Stimulated activated CD8-positive, alpha-beta memory T cell treated with anti-CD3 and anti-CD28 coated beads, Interleukin-2, amount 100 ng/mL, for 1 hour (primary cell): ENCODE measurements at places on chromosomes 3 and 15.

DNA sequence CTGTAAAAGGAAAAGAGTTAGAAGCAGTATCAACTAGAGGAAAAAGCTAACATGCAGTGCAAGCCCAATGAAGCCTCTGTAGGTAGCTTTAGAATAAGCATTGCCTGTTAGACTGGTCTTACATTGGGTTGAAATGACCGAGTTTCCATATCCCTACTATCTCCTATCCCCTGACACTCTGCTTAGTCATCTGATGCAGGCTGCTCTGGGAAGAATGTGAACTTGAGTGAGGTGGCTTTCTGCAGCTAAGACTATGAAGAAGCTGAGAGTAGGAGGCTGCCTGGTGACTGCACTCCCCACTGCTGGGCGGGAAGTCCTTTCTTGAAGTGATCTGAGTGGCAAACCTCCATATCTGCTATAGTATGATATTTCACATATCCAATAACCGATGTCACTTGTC, 64.7 kb downstream of the OXSM start:
- DNase-seq, result no peak

GRCh38 chr3:193396451-193397244, 18.1 kb upstream of the ATP13A5 start:
- no peak for DNase-seq

DNA sequence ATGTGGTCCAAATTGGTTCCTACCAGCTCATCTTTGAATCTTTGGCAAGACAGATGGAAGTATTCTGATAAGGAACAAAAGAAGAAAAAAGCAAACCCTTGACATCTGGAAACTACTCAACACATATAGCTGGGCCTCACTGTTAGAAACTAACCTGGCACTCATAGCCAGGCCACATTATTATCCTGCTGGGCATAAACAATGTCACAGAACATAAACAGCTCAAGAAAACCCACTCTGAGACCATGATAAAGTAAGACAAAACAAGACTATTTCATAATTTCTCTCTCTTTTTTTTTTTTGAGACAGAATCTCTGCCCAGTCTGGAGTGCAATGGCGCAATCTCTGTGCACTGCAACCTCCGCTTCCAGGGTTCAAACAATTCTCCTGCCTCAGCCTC, 1093.2 kb downstream of the FHIT start:
- no peak for DNase-seq

- no peak for DNase-seq
Observed at GRCh38 chr3:178084938-178085816, 451.1 kb upstream of the KCNMB2 start.

GRCh38 chr15:53658255-53658654, 101.2 kb downstream of the WDR72 start:
- no peak for DNase-seq

GRCh38 chr3:125212509-125213363, at the start of gene SLC12A8:
SLC12A8 (minus strand) TSS chr3:125212748; CDS start chr3:125211349, 1,399 bp downstream.
- no peak for DNase-seq

DNA sequence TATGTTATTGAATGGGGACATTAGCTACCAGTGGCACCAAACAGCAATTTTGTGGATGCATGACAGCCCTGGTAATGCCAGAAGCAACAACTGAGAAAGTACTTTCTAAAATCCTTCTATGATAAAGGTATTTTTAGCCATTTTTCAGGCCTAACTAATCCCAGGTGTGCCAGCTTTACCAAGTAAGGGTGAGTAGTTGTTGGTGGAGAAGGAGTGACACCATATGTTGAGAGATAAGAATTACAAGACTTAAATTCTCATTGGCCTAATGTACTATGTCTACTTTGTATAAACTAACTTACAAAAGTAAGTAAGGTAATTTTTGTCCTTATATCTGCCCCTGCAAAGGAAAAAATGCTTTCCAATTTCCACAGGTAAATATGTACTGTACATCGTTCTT, 4.1 kb upstream of the COX17 start:
- DNase-seq, result no peak

GRCh38 chr3:32992310-32992686, 40.9 kb downstream of the CCR4 start:
- no peak for DNase-seq

DNA sequence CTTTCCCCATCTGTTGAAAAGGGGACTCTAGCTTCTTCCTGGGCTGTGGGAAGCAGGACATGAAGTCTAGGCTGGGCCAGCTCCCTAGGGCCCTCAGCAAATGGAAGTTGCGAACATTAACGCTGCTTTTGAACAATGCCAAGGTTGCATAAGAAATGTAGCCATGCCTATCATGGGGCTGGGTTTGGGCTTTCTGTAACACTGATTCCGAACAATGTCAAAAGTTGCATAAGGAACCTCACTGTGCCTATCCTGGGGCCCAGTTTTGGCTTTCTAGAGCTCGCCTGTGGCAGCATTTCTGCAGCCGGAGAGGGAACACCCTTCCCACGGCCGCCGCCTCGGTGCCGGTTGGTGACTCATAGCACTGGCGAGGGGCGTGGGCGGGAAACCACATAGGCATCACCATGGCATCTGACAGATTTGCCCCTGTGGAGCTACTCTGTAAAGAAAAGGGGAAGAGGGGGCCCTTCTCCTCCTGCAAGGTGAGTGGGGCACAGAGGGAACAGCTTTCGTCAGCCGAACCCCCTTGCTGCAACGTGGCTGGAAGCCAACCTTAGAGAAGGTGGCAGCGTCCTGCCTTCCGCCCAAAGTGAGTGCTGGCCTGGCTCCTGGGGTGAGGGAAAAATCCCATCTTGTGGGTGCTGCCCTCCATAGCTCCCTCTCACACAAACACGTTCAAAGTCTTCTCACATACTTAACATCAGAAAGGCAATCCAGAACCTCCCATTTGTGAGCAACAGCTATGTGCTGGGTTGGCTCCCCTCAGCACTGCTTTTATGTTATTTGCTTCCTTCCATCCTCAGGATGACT, 46.6 kb upstream of the ATP2B2 start:
- DNase-seq, result peak; percentile 65

- DNase-seq, result no peak
Observed at GRCh38 chr3:147304756-147305155, 101.6 kb downstream of the ZIC4 start.

- DNase-seq, result no peak
Observed at GRCh38 chr3:127758013-127758412, 64.3 kb downstream of the MGLL start.

- DNase-seq, result no peak
Observed at GRCh38 chr3:73474619-73475018, 150.1 kb downstream of the PDZRN3 start.
